ENCODE measurements at places on chromosomes 1 and 21.
A peak's percentile ranks its signal among the peaks of the same experiment; 100 is the strongest.

- DNase-seq, result no peak
Measured at GRCh38 chr1:152533327-152533938, 19.2 kb downstream of the CRCT1 start.

- DNase-seq, result no peak
Measured at GRCh38 chr21:15061279-15061678, 3.5 kb downstream of the NRIP1 start.

DNA sequence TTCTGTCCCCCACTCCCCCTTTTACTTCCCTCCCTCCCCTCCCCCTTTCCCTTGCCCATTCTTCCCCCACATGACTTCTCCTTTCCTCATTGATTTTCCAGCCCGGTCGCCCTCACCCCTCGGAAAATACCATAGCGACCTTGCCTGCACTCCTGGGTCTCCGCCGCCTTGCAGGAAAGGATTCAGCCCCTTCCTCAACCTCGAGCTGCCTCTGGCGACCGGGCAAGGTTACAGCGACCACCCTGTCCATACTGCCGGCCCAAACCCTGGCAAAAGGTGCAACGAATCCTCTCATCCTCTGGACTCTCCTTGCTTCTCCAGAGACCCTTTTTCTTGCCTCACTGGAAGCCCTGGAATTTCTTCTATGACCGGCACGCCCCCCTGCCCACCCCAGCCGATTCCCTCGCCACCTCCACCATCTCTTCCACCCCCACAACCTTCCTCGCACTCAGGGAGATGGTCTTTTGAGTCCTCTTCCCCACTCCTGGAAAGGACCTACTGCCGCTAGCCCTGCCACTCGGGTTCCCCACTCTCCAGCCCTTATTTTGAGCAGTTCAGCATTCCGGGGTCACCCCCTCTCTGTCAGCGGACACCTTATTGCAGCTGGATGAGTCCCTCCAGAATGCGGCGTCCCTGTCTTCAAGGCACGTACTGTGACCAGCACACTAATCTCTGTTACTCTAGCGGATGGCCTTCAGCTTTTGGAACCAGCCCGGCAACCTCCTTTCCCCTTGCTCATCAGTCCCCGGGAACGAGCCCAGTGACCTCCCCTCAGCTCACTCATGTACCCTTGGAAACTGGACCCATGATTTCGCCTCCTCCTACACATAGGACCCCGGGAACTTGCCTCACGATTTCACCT is 846 bp downstream of the NSUN4 start:
- DNase-seq, result no peak

DNA sequence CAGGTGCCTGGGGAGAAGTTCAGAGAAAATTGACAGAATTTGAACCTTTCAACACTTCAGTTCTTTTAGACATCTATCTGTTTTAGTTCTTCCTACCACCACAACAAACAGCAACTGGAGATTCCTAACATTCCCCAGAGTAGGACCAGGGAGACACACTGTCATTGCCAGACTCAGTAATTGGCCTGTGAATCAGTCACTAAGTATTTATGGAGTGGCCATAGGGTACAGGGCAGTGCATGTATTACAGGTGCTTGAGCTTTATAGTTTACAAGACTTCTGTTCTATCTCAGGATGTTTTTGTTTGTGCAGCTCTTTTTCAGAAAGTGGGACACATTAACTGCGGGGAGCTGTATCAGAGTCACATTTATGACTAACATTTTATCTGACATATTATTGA is 1.7 kb downstream of the CDC14A start:
- no peak for DNase-seq

DNA sequence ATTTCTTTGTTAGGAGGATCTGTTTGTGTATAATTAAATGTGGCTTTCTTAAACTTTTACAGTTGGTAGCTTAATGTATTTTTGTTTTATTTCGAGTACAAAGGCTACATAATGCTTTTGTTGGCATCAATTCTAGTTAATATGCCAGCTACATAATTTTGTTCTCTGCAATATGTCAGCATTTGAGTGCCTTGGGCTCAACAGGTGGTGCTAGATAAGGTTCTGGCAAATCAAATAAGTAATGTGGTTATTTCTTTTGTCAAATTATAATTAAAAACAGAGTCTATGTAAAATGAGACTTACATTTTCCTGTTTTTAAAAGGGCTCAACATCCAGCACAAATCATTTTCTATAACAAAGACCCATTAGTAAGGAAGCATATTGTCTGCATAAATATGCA is 410.6 kb upstream of the NR5A2 start:
- no peak for DNase-seq

DNA sequence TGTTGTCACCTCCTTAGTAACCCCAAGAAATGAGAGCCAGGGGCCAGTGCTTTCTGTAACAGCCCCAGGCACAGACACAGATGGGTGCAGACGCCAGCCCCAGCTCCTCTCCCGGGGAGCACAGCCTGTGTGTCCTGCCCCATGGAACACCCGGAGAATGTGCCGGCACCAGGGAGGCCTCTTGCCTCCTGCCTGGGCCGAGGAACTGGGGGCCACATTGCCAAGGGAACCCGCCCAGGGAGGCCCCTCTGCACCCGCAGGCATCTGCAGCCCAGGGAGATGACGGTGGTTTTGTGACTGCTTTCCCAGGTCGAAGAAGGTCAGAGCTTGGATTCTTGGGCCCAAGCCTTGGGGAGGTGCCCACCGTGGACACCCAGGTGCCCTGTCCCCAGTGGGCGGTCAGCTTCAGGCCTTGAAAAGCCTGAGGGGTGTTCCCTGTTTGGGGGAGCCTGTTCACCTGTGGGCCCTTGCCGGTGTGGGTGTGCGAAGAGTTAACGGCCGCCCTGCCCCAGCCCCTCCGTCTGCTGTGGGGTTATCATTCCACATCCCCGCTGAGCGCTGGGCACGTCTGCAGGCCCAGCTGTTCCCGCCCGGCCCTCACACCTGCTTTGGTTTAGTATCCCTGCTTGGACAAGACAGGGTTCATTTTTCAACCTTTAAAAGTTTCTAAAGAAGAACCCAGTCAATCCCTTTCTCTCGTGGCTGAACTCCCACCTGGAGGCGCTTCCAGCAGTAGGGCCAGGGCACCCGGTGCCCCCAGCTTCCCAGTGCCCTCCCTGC is 62.5 kb downstream of the MORN1 start:
- DNase-seq, result no peak

DNA sequence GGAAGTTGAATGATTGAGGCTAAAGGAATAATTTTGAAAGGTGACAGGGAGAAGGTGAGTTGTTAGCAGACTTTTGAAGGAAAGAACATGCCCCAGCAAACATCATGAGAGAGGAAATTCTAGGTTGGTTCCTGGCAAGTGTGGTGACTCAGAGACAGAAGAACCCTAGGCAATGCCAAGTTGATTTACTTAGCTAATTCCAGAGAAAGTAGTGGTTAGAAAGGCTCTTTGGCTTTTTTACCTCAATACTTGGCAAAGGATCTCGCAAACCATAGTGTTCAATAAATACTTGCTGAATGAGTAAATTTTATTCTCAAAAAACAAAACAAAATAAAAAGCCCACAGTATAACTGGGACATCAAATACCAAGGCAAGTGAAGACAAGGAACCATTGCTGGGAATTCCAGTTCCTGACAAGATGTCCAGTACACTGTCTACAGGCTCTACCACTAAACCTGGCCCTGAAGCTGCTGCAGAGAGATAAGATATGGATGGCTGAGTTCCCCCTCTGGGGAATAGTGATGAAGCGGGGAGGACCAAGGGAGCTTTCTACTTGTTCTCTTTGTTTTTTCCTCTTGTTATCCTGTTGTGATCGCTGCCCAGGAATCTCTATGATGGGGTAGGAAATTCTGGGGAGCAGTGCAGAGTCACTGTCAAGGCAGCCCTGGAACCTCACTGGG is 48.2 kb downstream of the IL12RB2 start:
- peak; percentile 15 for DNase-seq

GRCh38 chr1:109923131-109923945 is 12.7 kb downstream of the CSF1 start:
- DNase-seq, result no peak

- no peak for DNase-seq
Measured at GRCh38 chr1:153531638-153532037, 4.2 kb downstream of the S100A6 start.

DNA sequence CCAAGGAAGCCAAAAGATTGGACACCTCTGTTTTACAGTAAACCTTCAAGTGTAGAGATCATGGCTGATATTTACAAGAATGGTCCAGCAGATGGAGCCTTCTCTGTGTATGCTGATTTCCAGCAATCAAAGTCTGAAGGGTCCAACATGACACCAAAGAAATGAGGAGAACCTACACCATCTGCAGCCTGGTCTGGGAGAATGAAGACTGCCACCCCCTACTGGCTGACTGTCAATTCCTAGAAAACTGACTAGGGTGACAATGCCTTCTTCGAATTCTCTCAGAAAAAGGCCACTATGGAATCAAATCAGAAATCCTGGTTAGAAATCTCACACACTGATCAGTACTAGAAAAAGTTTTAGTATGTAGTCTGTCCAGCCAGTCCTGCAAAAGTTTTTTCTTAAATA is 83.3 kb downstream of the CDC42BPA start:
- DNase-seq, result peak; percentile 16

GRCh38 chr1:205422993-205423642 is 1.3 kb upstream of the LEMD1 start:
- DNase-seq, result no peak

- no peak for DNase-seq
Measured at GRCh38 chr1:216898801-216899200, 175.6 kb upstream of the ESRRG start.

DNA sequence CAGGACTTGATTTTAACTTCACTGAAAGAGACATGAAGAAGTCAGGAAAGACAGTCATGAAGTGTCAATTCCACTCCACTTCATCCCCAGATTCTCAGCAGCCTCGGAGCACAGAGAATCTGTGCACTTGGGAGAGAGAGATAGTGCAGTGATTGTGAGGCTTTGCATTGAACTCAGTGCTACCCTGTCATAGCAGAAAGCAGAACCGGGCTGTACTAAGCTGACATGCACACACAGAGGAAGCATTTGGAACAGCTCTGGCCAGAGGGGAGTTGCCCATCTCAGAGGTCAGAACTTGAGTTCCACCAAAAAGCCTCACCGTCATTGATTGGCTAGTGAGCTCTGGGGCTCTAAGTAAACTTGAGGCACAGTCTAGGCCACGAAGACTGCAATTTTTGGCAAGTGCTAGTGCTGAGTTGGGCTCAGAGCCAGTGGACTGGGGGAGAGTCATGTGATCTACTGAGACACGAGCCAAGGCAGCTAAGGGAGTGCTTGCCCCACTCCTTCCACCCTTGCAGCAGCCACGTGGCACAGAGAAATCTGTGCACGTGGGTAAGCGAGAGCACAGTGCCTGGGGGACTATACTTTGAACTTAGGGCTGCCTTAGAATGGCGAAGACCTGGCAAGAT is 810.2 kb upstream of the ADAMTS5 start:
- no peak for DNase-seq

DNA sequence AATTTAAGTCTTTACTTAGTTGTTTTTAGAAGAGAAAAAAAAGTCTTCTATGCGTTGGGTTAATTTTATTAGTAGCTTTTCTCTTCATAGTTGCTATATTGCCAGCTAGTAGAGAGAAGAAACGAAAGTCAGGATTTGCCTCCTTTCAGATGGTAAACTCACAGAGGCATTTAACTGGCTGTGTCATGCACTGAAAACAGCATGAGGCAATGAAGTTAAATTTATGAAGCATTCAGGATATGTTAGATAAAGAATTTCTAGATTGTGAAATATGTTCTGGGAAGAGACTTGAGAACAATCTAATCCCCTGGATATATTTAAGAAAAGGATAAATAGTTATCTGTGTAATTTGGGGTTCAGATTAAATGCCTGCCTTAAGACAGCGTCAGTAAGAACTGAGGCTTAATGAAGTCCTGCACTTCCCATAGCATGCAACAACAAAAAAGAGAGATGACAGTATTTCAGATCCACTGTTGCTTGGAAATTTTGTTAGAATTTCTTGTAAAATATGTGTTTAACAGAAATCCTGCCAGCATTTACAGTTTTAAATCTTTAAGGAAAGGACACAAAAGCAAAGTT is 1.7 kb downstream of the ANGPTL1 start:
- no peak for DNase-seq

DNA sequence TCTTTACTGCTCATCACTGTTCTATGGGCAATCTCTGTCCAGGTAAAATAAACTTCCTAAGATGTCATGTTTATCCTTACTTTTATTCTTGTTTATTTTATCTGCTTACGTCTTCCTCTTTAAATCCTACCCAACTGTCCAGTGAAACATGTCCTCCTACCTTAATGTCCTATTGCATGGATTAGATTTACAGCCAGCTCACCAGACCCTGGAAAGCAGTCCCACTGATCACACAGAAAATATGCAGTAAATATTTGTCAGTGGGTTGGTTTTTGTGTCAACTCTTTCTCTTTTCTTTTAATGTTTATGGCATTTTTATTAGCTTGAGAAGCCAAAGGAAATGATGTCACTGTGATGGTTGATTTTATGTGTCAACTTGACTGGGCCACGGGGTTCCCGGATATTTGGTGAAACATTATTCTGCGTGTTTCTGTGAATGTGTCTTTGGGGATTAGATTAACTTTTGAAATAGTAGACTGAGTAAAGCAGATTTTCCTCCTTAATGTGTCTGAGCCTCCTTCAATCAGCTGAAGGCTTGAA is 258.3 kb downstream of the SRGAP2C start:
- no peak for DNase-seq

DNA sequence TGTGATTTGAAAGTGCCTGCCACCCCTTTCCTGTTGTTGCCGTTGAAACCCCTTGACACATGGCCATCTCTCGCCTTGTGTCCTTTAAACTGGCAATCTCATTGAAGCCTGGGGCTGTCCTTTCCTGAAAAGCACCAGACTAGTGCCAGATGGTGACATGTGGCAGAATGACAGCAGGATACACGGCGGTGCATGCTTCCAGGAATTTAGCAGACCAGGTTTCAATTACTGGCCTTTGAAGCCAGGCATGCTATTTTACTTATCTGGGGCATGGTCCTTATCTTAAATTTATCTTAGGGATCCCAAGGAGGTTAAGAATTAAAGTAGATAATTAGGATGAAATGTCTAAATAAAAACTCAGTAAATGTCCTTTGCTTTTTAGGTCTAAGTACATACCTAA is 15.2 kb downstream of the PLPPR4 start:
- no peak for DNase-seq

GRCh38 chr1:112744009-112744578 is 29.0 kb upstream of the PPM1J start:
- no peak for DNase-seq

DNA sequence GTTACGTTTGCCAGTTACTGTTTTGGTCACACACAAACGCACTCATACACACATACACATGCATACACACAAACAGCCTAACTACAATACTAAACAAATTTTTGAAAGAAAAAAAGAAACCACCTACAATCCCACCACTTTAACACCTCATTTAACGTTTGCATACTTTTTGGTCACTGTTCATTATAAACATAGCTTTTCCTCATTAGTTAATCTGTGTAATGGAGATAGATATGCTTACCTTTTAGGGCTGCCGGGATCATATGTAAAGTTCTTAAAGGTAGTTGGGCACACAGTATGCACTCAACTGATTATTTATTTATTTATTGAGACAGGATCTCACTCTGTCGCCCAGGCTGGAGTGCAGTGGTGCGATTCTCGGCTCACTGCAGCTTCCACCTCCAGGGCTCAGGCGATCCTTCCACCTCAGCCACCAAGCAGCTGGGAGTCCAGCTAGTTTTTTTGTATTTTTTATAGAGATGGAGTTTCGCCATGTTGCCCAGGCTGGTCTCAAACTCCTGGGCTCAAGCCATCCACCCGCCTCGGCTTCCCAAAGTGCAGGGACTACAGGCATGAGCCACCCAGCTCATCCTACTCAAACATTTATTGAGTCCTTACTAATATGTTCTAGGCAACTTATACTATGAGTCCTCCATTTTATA is 677 bp upstream of the BCL10 start:
- no peak for DNase-seq

GRCh38 chr1:46193984-46194570 is 4.2 kb downstream of the POMGNT1 start:
- no peak for DNase-seq

All from AG04450 (cell line).